ENCODE measurements at places on chromosomes 16 and 17.
A peak's percentile ranks its signal among the peaks of the same experiment; 100 is the strongest.

- no peak for DNase-seq
These were observed 1.1 kb downstream of the SGF29 start for GRCh38 chr16:28554634-28555423.

DNA sequence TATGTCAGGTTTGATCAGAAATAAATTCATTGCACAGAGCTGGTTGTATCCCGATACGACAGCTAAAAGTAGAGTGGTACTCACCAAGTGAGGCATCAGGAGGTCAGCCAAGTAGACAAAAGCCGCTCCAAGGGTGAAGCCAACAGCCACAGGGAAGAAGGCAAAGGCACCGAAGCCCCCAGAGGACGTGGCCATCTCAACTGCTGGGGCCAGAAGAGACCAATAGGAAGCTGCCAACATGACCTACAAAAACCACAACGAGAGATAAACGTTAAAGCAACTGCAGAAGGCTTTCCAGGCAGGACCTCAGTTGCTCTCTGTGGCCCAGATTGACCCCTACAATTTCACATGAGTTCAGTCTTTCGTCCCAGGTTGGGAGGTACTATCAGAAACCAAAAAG, 61.0 kb downstream of the SLC39A11 start:
- no peak for DNase-seq

DNA sequence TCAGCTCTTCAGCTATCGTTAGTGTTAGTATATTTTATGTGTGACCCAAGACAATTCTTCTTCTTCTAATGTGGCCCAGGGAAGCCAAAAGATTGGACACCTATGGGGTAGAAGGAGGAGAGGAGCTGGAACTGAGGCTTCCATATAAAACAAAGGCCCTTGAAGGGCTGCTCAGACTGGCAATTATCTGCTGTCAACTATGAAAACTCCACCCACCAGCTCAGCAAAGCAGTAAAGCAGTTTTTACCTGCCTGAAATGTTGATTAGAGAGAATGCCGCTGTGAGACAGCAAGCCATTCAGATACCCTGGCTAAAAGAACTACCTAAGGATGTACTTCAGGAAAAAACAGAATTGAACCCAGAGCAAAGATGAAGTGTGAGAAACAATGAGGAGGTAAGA, 45.9 kb upstream of the GNAO1 start:
- DNase-seq, result no peak

DNA sequence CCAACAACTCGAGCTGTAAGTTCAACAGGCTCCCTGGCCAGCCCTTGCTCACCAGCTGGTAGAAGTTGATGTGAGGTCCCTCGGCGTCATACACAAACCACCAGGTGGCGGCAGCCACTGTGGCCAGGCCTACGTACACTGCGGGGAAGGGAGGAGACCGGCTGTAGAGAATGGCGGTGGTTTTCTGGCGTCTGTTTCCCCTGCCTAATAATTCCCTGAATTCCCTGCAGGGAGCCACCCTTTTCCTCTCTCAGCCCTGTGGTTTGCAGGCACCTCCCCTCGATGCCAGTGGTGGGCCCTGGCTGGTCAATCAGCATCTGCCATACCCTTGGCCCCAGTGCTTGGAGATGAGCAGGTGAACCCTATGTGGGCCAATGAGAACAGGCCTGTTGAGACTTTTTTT, 18.9 kb upstream of the P2RX1 start:
- DNase-seq, result no peak

GRCh38 chr17:39151943-39152818, 744 bp upstream of the PLXDC1 start:
- DNase-seq, result no peak

DNA sequence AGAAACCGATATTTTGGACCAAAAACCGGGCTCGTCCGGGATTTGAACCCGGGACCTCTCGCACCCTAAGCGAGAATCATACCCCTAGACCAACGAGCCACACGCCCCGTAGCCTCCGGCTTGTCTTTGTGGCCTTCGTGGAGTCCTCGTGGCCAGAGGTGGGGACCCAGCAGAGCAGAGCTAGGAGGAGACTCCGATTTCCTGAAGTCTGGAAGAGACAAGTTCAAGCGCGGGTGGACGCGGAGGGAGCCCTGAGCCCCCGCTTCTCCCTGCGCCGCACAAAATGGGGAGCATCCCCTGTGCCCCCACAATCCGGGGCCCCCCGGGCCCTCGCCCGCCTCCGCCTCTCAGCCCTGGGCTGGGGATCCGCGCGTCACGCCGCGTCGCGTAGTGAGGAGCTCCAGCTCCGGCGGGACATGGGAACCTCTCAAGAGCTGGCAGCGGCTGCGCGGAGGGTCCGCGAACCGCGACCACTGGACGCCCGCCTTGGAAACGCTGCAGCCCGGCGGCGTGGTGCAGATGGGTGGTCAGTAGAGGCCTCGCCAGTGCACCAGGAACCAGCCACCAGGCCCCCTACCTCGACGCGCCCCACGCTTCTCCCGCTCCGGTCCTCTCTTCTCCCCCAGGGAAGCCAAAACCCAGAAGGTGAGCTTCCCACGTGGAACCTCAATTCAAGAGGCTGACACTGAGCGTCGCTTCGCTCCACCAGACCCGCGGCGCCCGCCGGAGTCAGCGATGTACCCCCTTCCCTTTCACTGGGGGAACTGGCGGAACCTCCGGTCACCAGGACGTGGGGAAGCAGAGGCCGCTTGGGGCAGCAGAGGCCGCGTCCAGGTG, 5.2 kb upstream of the OR1F1 start:
- no peak for DNase-seq

DNA sequence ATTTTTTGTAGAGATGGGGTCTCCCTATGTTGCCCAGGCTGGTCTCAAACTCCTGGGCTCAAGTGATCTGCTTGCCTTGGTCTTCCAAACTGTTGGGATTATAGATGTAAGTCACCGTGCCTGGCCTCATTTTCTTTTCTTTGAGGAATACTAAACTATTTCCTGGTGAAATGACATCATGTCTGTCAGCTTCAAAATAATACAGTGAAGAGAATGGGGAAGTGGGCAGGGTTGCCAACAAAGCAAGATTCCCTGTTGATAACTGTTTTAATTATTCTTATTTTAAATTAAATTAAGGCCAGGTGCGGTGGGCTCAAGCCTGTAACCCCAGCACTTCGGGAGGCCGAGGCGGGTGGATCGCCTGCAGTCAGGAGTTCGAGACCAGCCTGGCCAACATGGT, 21.1 kb downstream of the PIPOX start:
- DNase-seq, result no peak

GRCh38 chr17:77471984-77472461, 331.3 kb downstream of the SEC14L1 start:
- no peak for DNase-seq

DNA sequence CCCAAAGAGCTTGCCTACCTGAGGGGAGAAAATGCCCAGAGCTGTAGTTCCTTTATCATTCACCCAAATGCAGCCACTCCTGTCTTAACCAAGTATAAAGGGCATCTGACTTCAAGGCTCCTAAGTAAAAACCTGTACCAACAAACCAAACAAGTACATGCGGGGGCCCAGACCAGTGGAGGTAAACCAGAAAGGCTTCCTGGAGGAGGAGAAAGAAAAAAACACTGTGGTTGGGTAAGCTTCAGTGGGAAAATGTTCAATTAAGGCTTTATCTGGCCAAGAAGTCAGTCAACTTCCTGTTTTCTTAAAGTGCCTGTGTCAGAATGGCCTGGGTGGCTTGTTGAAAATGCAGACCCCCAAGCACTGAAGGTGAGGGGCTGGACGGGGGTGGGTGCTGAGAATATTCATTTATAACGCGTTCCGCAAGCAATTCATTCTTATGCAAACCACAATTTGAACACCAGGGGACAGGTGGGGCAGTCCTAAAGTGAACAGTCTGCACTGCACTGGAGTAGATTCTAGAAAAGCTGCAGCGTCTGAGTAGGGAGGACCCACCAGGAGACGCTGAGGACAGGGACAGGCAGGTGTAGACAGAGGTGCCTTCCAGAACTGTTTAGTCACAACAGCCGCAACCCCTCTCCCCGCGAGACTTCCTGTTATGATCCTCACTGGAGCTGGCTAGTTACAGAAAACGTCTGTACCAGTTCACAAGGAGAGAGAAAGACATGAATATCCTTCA, 467.1 kb downstream of the SOX9 start:
- DNase-seq, result no peak

GRCh38 chr17:42484304-42484703, 25.6 kb downstream of the ATP6V0A1 start:
- no peak for DNase-seq

- no peak for DNase-seq
These were observed 1.7 kb upstream of the TAF15 start for GRCh38 chr17:35807371-35808144.

DNA sequence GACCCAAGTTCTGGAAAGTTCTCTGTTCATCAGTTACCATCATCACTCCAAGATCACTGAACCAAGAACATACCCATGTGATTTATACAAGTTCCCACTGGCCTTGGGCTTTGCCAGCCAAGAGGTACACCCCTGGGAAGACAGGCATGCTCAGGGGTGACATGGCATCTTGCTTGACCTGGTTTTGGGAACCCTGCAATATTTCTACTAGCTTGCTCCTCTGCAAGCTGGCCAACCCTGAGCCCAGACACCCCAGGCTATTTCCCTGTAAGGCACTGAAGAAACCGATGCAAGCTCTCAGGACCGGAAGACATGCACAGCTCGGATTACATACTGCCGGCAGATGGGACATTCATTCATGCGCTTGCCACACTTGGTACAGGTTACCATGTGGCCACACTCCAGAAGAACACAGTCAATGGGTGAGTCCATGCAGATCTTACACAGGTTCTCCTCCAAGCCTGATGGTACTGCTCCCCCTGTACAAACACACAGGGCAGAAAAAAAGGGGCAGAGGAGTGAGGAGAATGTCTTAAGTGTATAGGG, 31.4 kb downstream of the LIG3 start:
- DNase-seq, result no peak

GRCh38 chr16:53041320-53042051, 11.2 kb downstream of the CHD9NB start:
- DNase-seq, result peak; percentile 92

DNA sequence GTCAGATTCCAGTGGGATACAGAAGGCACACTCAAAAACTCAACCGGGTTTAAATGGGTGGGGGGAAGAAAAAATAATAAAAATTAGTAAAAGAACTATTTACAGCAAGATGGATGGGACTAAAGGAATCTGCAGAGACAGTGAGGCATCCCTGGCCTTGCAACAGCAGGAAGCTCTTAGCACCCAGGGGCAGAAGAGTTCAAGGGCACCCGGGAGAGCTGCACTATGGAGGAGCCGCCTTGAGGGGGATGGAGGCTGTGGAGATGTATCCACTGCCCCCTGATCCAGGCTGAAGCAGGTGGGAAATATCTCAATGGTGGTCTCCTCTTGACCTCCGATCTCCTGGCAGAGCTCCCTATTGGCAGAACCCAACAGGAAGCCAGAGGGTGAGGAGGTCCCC, 69.4 kb upstream of the NFAT5 start:
- DNase-seq, result no peak

GRCh38 chr17:4515501-4515900, 16.8 kb downstream of the SPNS2 start:
- no peak for DNase-seq

- no peak for DNase-seq
These were observed 15.3 kb downstream of the CMTM3 start for GRCh38 chr16:66619534-66620428.

- DNase-seq, result peak; percentile 94
These were observed 31.4 kb downstream of the ANKFN1 start for GRCh38 chr17:56184650-56185049.

DNA sequence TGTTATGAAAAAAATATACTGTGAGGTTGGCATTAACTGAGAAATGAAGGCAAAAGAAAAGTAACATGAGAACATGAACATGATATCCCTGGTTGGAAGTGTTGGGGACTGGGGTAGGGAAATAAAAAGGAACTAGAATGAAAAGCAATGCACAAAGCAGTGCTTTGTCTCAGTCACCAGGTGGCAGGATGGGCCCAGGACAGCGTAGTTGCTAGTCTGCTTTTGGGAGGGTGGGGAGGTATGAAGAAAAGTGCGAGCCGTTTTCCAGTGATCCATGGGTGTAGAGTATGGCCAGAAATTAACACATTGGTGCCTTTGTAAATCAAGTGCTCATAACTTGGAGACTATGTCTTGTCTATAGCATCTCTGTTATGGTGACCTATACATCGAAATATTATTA, 662.5 kb upstream of the SALL1 start:
- DNase-seq, result no peak

GRCh38 chr16:55703003-55704001, 47.5 kb downstream of the SLC6A2 start:
- no peak for DNase-seq

- no peak for DNase-seq
These were observed 9.0 kb downstream of the LRRC37B start for GRCh38 chr17:32016231-32016630.

- no peak for DNase-seq
These were observed 9.9 kb downstream of the DHODH start for GRCh38 chr16:72018470-72018869.

GRCh38 chr17:65698381-65699061, 137.1 kb upstream of the AXIN2 start:
- no peak for DNase-seq

DNA sequence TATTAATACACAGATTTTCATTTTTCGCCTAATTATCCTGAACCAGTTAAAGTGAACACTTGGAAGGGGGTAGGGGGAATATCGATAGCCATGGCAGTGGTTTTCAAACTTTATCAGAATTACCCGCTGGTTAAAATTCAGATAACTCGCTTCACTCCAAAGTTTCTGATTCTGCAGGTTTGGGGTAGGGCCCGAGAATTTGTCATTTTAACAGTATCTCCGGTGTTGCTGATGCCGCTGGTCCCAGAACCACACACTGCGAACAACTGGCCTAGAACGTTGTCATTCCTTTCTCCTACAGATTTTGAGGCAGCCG, 313 bp upstream of the NSRP1 start:
- DNase-seq, result no peak

DNA sequence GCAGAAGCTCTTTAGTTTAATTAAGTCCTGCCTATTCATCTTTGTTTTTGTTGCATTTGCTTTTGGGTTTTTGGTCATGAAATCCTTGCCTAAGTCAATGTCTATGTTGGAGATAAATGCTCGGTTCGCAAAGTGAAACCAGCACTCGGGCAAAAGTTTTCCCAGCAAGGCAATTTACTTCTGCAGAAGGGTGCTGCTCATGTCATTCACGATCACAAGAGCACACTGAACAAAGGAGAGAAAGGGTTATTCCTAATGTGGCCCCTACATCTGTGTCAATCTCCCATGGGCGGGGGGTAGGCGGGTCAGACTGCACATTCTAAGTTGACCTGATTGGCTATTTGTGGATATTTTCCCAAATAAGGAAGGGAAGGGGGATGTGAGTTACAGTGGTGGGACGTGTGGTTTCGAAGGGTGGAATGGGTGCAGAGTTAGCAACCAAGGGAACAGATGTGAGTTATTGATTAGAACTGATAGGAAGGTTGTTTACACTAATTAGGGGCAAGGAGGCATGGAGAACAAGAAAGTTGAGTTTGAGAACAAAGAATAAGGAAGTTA, 23.0 kb downstream of the ATF7IP2 start:
- DNase-seq, result no peak
